Activated CD4-positive, alpha-beta T cell treated with anti-CD3 and anti-CD28 coated beads, Interleukin-2, amount 50 U/mL, for 48 hours (primary cell): ENCODE measurements at places on chromosomes 1 and 21.

DNA sequence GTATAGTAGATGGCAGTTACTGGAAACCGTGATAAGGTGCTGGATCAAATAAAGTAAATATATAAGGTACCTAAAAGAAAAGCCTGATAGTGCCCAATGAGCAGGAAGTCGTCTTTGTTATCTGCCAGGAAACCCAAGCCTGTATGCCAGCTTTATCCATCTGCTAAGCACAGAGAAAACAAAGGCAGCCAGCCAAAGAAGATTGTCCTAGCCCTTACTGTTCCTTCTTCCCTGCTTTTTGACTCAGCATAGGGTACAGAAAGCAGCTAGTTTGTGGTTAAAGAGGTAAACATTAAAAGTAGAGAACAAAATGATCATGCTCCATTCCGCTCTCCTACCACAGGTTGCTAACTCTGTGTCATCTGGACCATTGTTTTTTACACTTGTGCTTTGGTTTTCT is 10.1 kb downstream of the KRTAP22-2 start:
- DNase-seq = no peak

GRCh38 chr1:77200806-77201205 is 18.4 kb downstream of the PIGK start:
- no peak for DNase-seq

DNA sequence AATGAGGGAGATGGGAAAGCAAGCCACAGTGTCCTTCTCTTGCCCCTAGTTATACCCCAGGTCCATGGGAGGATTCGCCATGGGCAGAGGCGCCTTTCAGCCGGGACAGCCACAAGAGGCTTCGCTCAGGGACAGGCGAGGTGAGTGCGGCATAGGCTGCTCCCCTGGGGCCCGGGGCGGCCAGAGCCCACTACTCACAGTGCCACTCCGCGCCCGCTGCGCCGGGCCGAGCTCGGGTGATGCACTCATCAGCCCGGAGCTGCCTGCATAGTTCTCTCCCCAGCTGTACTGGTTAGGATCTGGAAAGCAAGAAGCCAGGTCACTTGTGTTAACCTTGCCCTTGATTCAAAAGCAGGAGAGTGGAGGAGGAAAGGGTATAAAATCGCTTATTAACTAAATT is 8.4 kb downstream of the PANK4 start:
- DNase-seq = no peak

GRCh38 chr1:11951901-11952300 is 17.4 kb downstream of the PLOD1 start:
- no peak for DNase-seq

- no peak for DNase-seq
Observed at GRCh38 chr1:33031506-33031905, 5.2 kb downstream of the AK2 start.

GRCh38 chr1:207071426-207071825 is 17.2 kb upstream of the C4BPB start:
- no peak for DNase-seq

DNA sequence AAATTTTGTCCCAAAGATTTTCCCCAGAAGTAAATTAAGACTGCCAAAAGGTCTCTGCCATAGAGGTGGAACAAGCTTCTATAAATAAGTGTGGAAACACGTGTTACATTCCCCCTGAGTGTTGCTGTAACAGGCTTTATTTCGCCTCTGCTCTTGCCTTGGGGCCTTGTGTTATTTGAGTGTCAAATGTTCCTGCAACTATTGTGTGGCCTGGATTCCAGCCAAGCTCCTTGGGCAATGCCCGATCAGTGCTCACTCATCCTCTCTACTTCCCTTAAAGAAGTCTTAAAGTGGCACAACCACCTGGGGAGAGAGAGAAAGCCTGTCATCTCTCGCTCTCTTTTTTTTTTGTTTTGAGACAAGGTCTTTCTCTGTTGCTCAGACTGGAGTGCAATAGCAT is 156.7 kb downstream of the NR5A2 start:
- no peak for DNase-seq

- DNase-seq = no peak
Observed at GRCh38 chr1:228148196-228148861, 1.4 kb upstream of the GJC2 start.

DNA sequence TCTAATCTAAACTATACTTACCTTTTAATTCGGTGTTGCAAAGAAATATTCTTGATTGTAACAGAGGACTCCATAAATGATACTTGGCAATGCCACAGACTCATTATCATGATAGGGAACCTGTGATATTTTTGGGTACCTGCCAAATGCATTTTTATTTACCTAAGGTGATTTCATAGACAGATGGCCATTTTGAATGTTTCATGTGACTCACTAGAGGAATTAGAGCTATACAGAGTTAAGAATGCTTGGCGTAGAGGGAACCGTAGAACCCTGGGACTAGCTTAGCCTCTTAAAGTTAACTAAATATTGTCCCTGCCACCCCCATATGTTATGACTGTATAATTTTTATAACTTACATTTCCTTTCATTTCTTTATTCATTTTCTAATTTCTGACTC is 136.1 kb downstream of the DISP1 start:
- no peak for DNase-seq

- DNase-seq = no peak
Observed at GRCh38 chr1:60277269-60277668, 203.7 kb upstream of the C1orf87 start.

DNA sequence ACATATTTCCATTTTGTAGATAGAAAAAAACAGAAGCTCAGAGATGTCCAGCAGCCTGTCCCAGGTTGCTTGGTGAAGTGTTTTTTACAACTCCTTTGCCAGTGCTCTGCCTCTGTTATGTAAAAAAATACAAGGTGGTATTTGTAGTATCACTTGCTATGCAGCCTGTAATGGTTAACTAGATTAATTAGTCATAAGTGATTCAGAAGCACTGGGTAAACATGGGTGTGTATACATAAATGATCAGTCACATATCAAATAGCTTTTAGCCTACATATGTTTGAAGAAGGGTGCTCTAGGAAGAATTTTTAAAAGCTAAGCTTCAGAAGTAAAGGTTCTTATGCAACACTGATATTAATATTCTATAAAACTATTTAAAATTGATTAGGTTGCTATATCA is 70.0 kb upstream of the MAGI3 start:
- no peak for DNase-seq
